Left colon (tissue), 2 donors: ENCODE measurements at places on chromosomes 1 and 21. TPM values are rescaled to one million over a fixed set of nuclear protein-coding genes. Genes with fewer than 3 reads are reported as not detected.

- DNase-seq, result no peak
Observed at GRCh38 chr21:14559102-14559501, 13.0 kb upstream of the SAMSN1 start.

- DNase-seq, result no peak
Observed at GRCh38 chr1:187892683-187893039, 1063.9 kb downstream of the PLA2G4A start.

DNA sequence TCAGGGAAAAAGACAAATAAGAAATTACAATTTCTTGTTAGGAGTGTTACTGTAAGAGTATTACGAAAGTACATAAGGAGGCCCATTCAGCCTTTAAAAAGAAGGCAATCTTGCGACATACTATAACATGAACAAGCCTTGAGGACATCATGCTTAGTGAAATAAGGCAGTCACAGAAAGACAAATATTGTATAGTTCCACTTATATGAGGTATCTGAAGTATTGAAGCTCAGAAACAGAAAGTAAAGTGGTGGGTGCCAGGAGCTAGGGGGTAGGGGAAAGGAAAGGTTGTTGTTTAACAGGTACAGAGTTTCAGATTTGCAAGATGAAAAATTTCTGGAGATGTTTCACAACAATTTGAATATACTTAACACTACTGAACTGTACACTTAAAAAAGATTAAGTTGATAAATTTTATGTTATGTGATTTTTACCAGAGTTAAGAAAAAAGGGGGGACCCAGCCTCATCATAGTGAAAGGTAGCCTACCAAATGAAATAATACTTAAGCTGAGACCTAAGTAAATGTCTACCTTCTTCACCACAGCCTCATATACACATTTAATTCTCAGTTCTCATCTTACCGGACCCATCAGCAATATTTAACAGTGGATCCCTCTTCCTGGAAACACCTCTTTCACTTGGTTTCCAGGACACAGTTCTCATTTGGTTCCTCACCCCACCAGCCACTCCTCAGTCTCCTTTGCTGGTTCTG lies 19.5 kb downstream of the USP24 start:
- DNase-seq, result no peak

DNA sequence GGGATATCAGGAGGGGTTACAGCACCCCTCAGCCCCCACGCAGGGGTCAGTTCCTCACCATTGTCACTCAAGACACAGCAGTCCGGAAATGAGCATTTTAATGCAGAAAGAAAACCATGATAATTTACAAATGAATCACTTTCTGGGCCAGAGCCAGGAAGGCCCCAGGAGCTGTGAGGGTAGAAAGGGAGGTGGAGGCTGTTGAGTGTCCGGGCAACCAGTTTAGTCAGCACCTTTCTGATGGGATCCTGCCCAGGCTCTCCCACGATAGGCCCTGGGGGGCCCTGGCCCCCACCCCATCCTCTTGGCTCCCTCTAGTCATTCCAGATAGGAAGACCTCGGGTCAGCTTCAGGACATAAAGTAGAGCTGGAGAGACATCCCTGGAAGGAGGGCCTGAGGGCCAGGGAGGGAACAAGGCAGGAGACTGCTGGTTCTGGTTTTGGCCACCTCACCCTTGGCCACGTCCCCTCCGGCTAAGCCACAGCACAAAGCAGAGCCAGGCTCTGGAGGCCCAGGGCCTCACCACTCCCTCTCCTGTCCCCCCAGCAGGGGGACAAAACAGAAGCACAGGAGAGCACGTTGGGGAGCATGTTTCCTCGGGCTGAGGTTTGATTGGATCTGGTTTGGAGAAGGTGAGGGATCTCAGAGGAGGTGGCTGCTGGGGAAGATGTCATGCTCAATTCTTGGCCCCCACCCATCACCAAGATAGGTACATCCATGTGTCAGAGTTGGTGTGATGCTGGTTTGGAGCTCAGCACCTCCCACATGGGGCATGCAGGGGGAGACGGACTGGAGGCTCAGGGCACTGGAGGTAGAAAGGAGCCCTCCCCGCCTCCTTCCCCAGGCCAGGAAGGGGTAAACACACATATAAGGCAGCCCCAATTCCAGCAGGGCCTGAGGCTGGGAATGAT lies 20.6 kb downstream of the ETNK2 start:
- DNase-seq, result no peak

- no peak for DNase-seq
Observed at GRCh38 chr1:153624965-153625611, 2.2 kb downstream of the S100A13 start.

The DPYD gene
- 12.9 TPM for total RNA-seq

The B3GALT2 gene
- 0.46 TPM for total RNA-seq

- no peak for DNase-seq
Observed at GRCh38 chr1:15765495-15766194, 7.0 kb downstream of the FBLIM1 start.

The ZBTB8A gene
- total RNA-seq, result 6.0 TPM

DNA sequence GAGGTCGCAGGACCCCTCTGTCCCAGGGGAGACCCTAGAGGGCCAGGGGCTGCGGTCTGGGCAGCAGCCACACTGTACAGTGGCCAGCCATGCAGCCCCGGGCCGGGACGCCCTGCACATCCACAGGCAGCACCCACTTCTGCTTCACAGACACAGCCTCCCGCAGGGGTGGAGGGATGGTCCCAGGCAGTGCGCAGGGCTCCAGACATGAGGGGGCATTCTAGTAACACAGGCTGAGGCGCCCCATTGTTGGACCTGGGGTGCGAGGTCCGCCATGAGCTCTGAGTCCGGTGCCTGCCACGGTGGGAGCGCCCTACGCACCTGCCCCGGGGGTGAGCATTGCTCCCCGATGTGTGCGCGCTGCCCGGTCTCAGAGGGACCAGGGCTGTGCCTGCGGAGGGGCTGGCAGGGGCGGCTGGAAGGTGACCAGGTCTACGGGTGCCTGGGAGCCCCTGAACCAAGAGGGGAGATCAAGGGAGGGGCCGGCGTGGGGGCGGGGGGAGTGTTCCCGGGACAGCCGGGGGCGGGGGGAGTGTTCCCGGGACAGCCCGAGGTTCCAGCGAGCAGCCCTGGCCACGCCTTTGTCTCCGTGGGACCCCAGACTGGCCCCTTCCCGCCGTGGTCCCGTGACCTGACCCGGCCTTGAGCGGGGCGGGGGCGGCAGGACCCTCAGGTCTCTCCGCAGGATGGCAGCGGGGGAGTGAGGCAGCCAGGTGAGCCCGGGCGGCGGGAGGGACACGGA lies 4.5 kb downstream of the MMEL1 start:
- no peak for DNase-seq
